Thyroid gland (tissue), 4 donors: ENCODE measurements at places on chromosomes 4 and X. TPM values are rescaled to one million over a fixed set of nuclear protein-coding genes. Genes with fewer than 3 reads are reported as not detected.

ENPP6 gene
- not detected for total RNA-seq

GRCh38 chr4:52894443-52894842, 32.3 kb downstream of the RASL11B start:
- H3K36me3 ChIP-seq, result no peaks in the 10 kb centered on the region
- H3K27ac ChIP-seq, result no peak overlapping the region
- peaks cover 12% of the 10 kb centered on the region for H3K4me1 ChIP-seq
- H3K4me3 ChIP-seq, result no peak overlapping the region
- DNase-seq, result no peak

- DNase-seq, result no peak
- H3K4me1 ChIP-seq, result no peaks in the 10 kb centered on the region
- no peaks in the 10 kb centered on the region for H3K36me3 ChIP-seq
- H3K27me3 ChIP-seq, result no peaks in the 10 kb centered on the region
- no peak overlapping the region for H3K4me3 ChIP-seq
- no peak overlapping the region for H3K27ac ChIP-seq
Measured at GRCh38 chr4:106245176-106245575, 70.8 kb downstream of the TBCK start.

DNA sequence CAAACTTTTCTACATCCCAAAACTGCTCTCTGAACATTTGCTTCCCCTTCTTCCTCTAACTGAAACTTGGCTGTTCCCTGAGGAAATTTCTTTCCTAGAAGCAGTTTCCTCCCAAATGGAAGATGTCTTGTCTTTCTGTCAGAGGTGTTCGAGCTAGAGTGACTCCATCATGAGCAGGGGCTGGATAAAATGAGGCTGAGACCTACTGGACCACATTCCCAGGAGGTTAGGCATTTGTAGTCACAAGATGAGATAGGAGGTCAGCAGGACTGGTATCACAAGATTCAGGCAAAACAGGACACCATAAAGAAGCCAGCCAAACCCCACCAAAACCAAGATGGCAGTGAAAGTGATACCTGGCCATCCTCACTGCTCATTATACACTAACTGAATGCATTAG, 35.8 kb upstream of the PGRMC2 start:
- no peak overlapping the region for H3K27ac ChIP-seq
- DNase-seq, result no peak
- no peaks in the 10 kb centered on the region for H3K36me3 ChIP-seq
